Panc1 (cell line): ENCODE measurements at places on chromosomes 16 and 17. TPM values are rescaled to one million over a fixed set of nuclear protein-coding genes. Genes with fewer than 3 reads are reported as not detected.

- DNase-seq, result no peak
These were observed 8.6 kb upstream of the SKAP1 start for GRCh38 chr17:48438516-48439061.

DNA sequence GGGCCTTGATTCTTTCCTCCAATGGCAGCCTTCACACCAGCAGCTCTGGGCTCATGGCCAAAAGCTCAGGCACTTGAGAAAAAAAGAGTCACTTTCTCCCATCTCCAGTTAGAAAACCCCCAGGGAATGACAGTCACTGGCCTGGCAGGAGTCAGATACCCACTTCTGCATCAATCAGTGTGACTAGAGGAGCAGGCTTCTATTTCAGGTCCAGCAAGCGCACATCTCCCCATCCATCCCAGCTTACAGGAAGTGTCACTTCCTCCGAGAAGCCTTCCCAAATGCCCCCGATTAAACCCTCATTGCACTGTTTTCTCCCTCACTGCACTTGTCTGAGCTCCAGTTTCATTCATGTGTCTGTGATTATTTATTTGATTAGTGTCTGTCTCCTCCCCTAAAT lies 30.4 kb upstream of the CCL1 start:
- DNase-seq, result no peak

GRCh38 chr16:85612191-85612800 lies 826 bp upstream of the GSE1 start:
- DNase-seq, result no peak

The NXPH3 gene
- total RNA-seq, result 0.57 TPM

DNA sequence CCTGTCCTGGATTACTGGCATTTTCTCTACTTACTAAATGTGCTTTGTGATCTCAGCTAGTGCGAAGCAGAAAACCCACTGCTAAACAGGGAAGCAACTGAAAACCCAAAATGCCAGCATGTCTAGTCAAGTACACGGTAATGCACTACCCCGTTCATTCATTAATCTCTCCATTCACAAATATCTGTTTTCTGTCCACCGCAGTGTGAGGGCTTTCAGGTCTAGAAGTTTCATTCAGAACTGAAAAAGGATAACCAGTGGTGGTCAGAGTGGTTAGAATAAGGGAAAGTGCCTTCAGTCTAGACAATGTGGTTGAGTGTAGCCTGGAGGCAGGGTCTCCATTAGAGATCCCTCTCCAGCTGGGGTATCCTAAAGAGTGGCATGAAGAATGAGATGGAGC lies 68.3 kb downstream of the C17orf67 start:
- DNase-seq, result no peak

GRCh38 chr16:75589306-75589705 lies 23.1 kb downstream of the GABARAPL2 start:
- DNase-seq, result no peak

GRCh38 chr17:5800646-5801045 lies 216.3 kb upstream of the NLRP1 start:
- DNase-seq, result no peak

The STX1B gene
- total RNA-seq, result 3.7 TPM

- DNase-seq, result no peak
These were observed 22.3 kb downstream of the MYH11 start for GRCh38 chr16:15834502-15834901.
